ENCODE measurements at places on chromosomes 5 and 9. TPM values are rescaled to one million over a fixed set of nuclear protein-coding genes. Genes with fewer than 3 reads are reported as not detected.

SLC6A7 gene
- polyA plus RNA-seq, result not detected

IPO11 gene
- polyA plus RNA-seq, result 31.4 TPM

TAF11L10 gene
- polyA plus RNA-seq, result not detected

SPATA31D4 gene
- not detected for polyA plus RNA-seq

CCL27 gene
- polyA plus RNA-seq, result 1.1 TPM

NUTM2G gene
- not detected for polyA plus RNA-seq

SERF1B gene
- 42.4 TPM for polyA plus RNA-seq

CYSRT1 gene
- 0.80 TPM for polyA plus RNA-seq

- no peak for DNase-seq
- no peaks in the 10 kb centered on the region for H3K4me1 ChIP-seq
- no peak overlapping the region for H3K4me3 ChIP-seq
- H3K36me3 ChIP-seq, result no peaks in the 10 kb centered on the region
- no peak overlapping the region for H3K27ac ChIP-seq
- no peaks in the 10 kb centered on the region for H3K27me3 ChIP-seq
These were observed 320.2 kb downstream of the RFX3 start for GRCh38 chr9:3205421-3206095.

DNA sequence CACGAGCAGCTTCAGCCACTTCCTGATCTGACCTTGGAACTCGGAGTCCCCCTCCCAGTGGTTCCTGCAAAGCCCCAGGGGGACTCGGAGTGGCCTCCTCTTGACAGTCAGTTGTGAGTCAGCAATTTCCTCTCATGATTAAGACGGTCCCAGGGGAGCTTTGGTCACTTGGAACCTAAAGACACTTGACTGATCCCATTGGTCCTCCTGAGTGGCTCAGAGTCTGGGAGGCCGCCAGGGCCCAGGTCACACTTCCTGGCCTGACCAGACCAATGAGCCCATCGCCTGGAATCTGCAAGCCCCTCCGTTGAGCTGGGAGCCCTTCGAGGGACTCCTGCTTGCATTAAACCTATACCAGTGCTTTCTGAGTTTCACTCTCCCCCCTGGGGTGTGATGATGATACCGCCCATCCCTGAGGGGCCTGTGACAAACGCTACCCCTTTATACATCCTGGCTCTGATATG lies 29.1 kb downstream of the TSPAN17 start:
- no peak overlapping the region for H3K27ac ChIP-seq
- H3K4me3 ChIP-seq, result no peak overlapping the region
- no peak for DNase-seq

GRCh38 chr9:100534401-100534800 lies 43.5 kb upstream of the CAVIN4 start:
- no peak overlapping the region for H3K27ac ChIP-seq
- no peaks in the 10 kb centered on the region for H3K36me3 ChIP-seq
- no peak for DNase-seq
- H3K4me3 ChIP-seq, result no peak overlapping the region
- H3K4me1 ChIP-seq, result no peaks in the 10 kb centered on the region

DNA sequence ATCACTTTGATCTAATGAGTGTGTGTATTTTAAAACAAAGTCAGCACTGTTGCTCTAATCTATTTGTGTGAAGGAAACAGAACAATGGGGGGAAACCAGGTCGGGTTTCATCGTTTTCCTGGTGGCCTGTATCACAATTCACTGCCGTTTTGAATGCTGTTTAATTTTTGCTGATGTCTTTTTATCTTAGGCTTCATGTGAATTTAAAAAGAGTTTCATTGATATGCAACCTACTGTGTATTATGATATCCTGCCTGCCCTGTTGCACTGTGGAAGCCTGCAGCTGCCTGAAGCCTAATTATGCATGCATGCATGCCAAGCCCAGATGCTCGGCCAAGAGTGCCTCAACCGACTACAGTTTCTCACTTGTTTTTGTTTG lies 307.5 kb downstream of the ZNF608 start:
- H3K27ac ChIP-seq, result no peak overlapping the region
- no peak for DNase-seq
- H3K36me3 ChIP-seq, result no peaks in the 10 kb centered on the region
- no peaks in the 10 kb centered on the region for H3K4me1 ChIP-seq

- no peaks in the 10 kb centered on the region for H3K36me3 ChIP-seq
- H3K27me3 ChIP-seq, result no peaks in the 10 kb centered on the region
- H3K4me3 ChIP-seq, result no peak overlapping the region
- H3K4me1 ChIP-seq, result no peaks in the 10 kb centered on the region
These were observed 138.9 kb downstream of the NTRK2 start for GRCh38 chr9:84808416-84808815.

DNA sequence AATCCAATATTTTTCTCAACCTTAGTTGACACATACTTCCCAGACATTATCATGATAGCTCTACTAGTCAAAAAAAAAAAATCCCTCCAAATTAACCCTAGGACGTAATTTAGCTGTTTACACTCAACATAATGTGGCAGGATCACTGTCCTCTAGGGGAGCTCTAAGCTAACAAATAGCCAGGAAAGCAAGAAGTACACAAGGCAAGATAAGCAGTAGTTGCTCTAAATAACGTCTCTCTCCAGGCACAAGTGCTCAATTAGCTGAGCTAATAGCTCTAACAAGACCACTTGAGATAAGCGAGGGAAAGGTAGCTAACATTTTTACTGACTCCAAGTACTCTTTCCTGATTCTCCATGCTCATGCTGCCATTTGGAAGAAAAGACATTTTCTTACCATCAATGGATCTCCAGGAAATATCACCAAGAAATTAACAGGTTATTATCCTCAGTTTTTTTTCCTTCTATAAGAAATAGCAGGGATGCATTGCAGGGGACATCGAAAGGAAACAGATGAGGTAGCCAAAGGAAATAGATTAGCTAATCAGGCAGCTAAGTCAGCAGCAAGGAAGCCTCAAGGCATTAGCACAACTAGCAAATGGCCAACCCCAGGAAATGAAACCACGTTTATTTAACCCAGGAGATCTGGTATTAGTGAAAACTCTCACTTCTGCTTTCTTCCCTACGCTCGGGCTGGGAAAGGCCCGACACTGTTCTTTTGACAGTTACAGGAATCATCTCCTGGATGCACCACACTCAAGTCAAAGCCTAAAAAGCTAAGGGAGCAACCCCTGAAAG lies 614.1 kb downstream of the PTPRD start:
- no peak overlapping the region for H3K4me3 ChIP-seq
- H3K4me1 ChIP-seq, result no peaks in the 10 kb centered on the region
- no peak overlapping the region for H3K27ac ChIP-seq
- H3K36me3 ChIP-seq, result no peaks in the 10 kb centered on the region
- no peaks in the 10 kb centered on the region for H3K27me3 ChIP-seq
- no peak for DNase-seq

DNA sequence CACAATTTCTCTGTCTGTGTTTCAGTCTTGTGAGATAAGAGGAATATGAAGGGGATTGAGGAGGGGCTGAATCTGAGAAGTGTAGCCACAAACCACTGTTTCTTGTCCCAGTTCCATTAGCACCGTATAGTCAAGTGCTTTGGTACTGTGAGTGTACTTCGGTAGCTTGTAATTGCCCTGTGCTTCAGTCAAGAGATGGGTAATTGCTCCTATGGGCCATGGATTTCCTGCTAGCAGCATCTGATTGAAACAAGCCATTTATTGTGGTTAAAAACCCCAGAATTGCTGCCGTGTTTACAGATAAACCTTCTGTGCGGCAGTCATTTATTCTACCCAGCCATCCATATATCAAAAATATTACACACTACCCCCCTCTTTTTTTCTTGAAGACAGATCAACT lies 98.6 kb downstream of the MAT2B start:
- no peaks in the 10 kb centered on the region for H3K36me3 ChIP-seq
- no peaks in the 10 kb centered on the region for H3K4me1 ChIP-seq
- no peak overlapping the region for H3K27ac ChIP-seq

DNA sequence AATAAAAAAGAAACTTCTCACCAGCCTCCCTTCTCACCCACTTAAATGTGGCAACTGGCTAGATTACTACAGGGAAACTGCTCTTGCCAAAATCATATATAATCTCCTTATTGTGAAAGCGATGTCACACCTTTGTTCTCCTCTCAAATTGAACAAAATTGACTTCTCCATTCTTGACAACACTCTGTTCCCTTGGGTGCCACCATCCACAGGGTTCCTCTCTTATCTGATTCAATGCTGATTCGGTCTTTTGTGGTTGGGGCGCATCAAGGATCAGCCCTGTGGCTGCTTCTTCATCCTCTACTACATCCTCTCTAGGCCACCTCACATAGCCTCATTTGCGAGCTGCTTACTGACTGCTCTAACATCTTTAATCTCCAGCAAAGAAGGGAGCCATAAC lies 86.1 kb downstream of the EDIL3 start:
- H3K27me3 ChIP-seq, result peaks cover 2% of the 10 kb centered on the region
- no peak overlapping the region for H3K4me3 ChIP-seq

- no peaks in the 10 kb centered on the region for H3K4me1 ChIP-seq
- H3K4me3 ChIP-seq, result no peak overlapping the region
- no peak for DNase-seq
- no peaks in the 10 kb centered on the region for H3K36me3 ChIP-seq
These were observed 319.4 kb downstream of the TLR4 start for GRCh38 chr9:118023644-118024043.

DNA sequence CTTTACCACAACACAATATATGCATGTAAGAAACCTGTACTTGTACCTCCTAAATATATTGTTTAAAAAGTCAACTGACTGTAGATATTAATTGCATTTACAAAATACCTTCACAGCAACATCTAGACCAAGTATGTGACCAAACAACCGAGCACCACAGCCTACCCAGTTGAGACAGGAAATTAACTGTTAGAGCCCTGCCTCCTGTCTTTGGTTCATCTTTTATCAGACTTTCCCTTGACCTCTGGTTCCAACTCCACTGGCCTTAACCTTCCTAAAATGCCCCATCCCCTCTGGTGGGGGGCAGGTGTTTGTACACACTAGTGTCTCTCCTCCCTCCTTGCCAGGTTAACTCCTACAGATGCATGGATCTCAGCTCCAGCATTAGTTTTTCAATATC lies 155.0 kb upstream of the PANK3 start:
- no peak overlapping the region for H3K27ac ChIP-seq
- no peak for DNase-seq
- no peaks in the 10 kb centered on the region for H3K36me3 ChIP-seq
- no peaks in the 10 kb centered on the region for H3K4me1 ChIP-seq
- H3K27me3 ChIP-seq, result no peaks in the 10 kb centered on the region

- no peaks in the 10 kb centered on the region for H3K27me3 ChIP-seq
- H3K36me3 ChIP-seq, result no peaks in the 10 kb centered on the region
- no peak for DNase-seq
- no peak overlapping the region for H3K4me3 ChIP-seq
- peaks cover 5% of the 10 kb centered on the region for H3K4me1 ChIP-seq
These were observed 117.4 kb upstream of the GDNF start for GRCh38 chr5:37957218-37957617.

DNA sequence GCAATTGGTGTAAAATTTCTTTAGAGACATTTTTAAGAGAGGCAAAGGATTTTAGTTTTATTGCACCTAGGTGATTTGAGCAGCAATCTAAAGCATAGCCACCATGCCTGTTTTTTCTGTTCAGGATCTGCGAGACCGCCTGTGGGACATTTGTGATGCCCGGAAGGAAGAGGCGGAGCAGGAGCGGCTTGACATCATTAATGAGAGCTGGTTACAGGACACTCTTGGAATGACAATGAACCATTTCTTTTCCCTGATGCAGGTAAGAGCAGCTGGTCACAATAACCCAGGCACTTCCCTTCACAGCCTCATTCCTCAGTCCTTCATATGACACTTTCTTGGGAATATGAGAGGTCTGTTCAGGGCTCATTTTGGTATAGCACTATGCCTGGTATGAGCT lies 103.2 kb upstream of the IL7R start:
- no peak overlapping the region for H3K27ac ChIP-seq
- H3K4me1 ChIP-seq, result no peaks in the 10 kb centered on the region
- DNase-seq, result no peak
- H3K4me3 ChIP-seq, result no peak overlapping the region
- H3K27me3 ChIP-seq, result no peaks in the 10 kb centered on the region

GRCh38 chr9:77947651-77948050 lies 84.0 kb downstream of the GNAQ start:
- H3K36me3 ChIP-seq, result no peaks in the 10 kb centered on the region
- H3K27ac ChIP-seq, result no peak overlapping the region
- peaks cover 13% of the 10 kb centered on the region for H3K4me1 ChIP-seq
- H3K4me3 ChIP-seq, result no peak overlapping the region

DNA sequence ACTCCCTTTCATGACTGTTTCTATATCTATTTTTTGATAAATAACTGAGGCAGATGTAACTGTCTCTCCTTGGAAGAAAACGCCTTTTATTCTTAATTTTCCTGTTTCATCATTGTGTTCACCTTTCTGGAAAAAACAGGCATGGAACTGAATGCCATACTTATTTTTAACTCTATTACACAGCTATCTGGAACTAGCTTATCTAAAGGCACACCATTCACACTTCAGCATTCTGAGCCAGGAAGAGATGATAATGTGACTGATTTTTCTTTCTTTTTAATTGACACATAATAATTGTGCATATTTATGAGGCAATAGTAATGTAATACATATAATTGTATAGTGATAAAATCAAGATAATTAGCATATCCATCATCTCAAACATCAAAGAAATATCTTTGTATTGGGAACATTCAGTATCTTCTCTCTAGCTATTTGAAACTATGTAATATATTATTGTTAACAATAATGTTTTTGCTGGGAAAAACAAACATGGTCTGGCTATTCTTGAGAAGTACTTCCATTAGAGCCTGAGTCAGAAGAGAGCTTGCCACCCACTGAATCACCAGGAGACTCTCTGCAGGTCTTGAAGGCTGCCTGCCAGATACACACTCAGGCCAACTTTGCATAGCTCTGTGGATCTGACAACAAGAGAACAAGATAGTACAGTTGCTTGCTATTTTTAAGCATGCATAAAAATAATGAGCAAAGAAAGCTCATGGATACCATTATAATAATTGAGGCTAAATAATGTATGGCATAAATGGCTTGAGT lies 501.0 kb upstream of the EDIL3 start:
- no peaks in the 10 kb centered on the region for H3K36me3 ChIP-seq
- no peaks in the 10 kb centered on the region for H3K27me3 ChIP-seq
- no peak overlapping the region for H3K27ac ChIP-seq
- H3K4me1 ChIP-seq, result no peaks in the 10 kb centered on the region
- no peak for DNase-seq

DNA sequence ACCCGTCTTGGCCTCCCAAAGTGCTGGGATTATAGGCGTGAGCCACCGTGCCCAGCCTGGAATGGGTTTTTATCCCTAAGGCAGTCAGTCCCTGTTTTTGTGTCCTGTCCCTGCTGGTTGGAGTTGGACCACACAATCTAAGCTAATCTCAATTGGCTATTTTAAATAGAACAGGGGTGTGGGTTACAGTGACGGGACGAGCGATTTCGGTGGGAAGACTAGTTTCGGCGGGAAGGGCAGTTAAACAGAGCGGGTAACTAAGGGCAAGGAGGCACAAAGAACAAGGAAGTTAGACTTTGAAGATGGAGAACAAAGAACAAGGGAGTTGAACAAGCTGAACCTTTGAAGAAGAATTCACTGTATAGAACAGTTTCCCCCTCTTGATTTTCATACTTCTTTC lies 1.4 kb downstream of the GTF3C5 start:
- peak overlapping the region; percentile 41 for H3K27ac ChIP-seq
- H3K36me3 ChIP-seq, result peaks cover 2% of the 10 kb centered on the region
- DNase-seq, result no peak
- peaks cover 15% of the 10 kb centered on the region for H3K4me1 ChIP-seq
- no peaks in the 10 kb centered on the region for H3K27me3 ChIP-seq

- H3K36me3 ChIP-seq, result no peaks in the 10 kb centered on the region
- no peaks in the 10 kb centered on the region for H3K4me1 ChIP-seq
- no peak overlapping the region for H3K27ac ChIP-seq
- no peak overlapping the region for H3K4me3 ChIP-seq
These were observed 52.1 kb downstream of the NMUR2 start for GRCh38 chr5:152353001-152353400.

All from keratinocyte (primary cell).